Hematopoietic multipotent progenitor cell (in vitro differentiated cells): ENCODE measurements at places on chromosomes 5 and 9. TPM values are rescaled to one million over a fixed set of nuclear protein-coding genes. Genes with fewer than 3 reads are reported as not detected.

The GFI1B gene
- 72.4 TPM for total RNA-seq

The CAMSAP1 gene
- 18.0 TPM for total RNA-seq

- peak; percentile 42 for DNase-seq
Measured at GRCh38 chr5:69046375-69046957, 47.3 kb upstream of the SLC30A5 start.

The ACOT12 gene
- total RNA-seq: under 0.01 TPM

- no peak for DNase-seq
Measured at GRCh38 chr5:143393524-143393923, 10.0 kb downstream of the NR3C1 start.

DNA sequence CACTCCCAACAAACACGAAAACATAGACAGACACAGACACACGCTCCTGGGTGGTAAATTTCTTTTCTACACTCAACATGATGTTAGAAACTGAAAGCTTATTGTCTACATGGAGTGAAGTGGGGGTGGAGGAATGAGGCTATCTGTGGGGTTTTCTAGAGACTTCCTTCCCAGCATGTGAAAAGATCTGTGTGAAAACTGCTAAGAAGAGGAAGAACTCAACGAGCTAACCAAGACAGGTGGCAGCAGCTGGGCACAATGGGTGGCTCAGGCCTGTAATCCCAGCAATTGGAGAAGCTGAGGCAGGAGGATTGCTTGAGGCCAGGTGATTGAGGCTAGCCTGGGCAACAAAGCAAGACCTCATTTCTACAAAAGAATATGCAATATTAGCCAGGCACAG, 7.6 kb downstream of the FYB1 start:
- DNase-seq: peak; percentile 40

DNA sequence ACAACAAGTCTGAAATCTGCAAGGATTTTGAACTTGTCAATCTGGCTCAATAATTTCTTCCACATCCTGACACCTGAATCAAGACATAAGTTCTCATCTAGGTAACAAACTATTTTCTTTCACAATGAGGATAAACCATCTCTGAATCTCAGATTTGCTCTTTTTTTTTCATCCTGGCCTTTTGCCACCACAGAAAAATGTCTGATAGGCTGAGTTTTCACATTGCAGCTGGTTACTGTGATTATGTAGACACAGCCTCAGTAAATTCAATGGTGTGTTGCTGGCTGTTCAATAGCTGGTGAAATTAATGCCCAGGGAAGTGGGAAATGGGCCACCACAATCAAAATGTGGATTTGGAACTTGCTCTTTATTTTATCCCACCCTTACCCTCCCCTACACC, 2.8 kb upstream of the ADRA1B start:
- no peak for DNase-seq
